ENCODE measurements at places on chromosomes 4 and X.

- no peak for DNase-seq
Observed at GRCh38 chrX:12758291-12758690, 32.9 kb upstream of the PRPS2 start.

GRCh38 chr4:26061248-26061986, 147.4 kb downstream of the SMIM20 start:
- DNase-seq: peak; percentile 66

DNA sequence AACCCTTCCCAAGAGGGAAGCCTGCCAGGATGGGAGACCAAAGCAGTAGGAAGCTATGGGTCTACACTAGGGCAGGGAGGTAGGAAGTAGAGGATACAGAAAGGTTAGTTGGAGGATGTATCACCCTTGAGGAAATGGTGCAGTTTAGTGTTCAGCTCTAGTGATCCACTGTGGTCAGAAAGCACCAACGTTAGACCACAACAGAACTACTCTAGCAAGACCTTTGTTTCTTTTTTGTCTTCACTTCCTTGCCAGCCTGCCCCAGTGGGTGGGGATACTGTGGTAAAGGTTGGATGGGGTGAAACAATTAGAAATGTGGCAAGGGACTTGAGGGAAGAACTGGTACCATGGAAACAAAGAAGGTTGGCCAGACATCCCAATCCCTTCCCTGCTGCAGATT, 83.3 kb downstream of the DDIT4L start:
- no peak for DNase-seq

DNA sequence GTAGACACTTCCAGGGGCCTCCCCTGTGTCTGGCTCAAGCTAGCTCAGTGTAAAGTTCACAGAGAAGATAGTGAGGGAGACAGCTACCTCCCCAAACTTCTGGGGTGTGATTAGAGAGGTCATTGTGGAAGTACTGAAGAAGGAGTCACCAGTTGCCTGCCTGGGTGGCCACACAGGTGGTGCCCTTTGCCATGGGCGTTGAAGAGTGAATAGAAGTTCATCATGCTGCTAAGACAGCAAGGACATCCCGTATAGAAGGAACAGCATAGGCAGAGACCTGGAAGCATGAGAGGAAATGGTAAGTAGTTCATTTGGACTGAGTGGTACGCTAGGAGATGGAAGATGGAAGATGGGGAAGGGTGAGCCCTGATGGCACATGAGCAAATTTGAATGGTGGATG, 110.1 kb downstream of the PJA1 start:
- DNase-seq: no peak

GRCh38 chr4:92182736-92183407, 120.9 kb upstream of the GRID2 start:
- no peak for DNase-seq

DNA sequence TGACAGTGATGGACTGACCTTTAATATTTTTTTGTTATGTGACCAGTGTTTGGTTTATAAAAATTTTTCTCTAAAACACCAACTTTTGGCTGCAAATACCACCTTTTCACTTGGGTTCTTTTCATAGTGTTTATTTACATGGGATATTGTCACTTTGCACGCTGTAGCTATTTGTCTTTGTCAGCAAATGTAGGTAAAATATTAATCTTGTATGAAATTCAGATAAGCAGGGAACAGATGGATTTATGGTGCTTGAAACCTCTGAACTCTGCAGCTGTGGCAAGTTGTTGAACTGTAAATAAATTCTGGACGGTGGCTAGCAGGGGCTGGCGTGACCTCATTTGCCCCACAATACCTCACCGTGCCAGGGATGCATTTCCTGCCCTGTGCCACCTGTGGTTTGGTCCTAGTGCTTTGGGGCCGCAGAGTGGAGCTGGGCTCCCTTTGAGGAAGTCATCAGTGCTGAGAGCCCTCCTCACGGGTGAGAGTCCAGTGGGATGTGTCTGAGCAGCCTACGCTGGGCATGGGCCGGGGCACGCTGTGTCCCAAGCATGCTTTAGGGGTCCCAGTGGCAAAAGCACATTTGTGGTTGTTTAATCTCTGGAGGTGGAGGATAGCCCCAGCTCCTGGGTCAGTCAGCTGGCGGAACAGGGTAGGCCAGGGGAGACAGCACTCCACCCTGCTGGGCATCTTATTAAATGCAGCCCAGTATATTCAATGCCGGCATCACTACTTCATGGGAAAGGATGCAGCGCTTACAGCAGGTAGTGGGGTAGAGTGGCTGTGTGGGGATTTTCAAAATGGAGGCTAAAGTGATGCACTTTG, 108.6 kb downstream of the TBL1X start:
- DNase-seq: no peak

DNA sequence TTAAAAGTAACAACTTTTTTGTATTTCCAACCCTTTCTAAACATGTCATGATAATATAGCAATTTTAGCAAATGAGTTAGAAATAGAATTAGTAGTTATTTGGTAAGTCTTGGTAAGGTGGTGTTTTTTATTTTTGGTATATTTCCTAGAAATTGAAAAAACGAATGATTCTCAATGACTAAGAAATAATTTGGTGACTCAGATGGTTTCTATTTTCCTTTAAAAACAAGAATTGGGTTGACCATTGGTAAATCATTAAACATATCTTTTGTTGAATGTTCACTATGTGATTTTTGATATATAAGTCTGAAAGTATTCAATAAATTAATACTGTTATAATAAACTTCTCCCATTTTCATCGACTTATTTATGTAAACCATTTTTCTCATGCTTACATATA, 206.2 kb upstream of the BANK1 start:
- no peak for DNase-seq

GRCh38 chr4:162323919-162324318, 160.1 kb upstream of the FSTL5 start:
- DNase-seq: no peak

- no peak for DNase-seq
Observed at GRCh38 chrX:24305905-24306304, 8.0 kb downstream of the SUPT20HL2 start.

GRCh38 chr4:13656569-13657405, 29.3 kb upstream of the BOD1L1 start:
- DNase-seq: peak; percentile 64

DNA sequence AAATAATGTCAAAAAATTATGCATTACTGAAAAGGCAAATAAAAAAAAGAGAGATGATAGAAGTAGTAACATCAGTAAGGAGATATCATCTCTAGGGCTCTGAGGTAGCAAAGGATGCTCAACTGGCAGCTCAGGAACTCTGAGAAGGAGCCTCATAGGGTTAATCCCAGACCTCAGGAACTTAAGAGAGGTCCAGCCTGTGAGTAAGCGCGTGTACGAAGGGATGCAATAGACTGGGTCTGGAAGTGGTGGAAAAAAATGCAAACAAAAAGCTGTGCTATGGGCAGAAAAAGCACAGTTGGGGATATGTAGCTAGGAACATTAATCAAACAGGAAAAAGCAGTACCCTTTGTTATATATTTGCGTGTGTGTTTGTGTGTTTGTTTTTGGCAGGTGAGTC, 282.0 kb downstream of the GALNTL6 start:
- no peak for DNase-seq

DNA sequence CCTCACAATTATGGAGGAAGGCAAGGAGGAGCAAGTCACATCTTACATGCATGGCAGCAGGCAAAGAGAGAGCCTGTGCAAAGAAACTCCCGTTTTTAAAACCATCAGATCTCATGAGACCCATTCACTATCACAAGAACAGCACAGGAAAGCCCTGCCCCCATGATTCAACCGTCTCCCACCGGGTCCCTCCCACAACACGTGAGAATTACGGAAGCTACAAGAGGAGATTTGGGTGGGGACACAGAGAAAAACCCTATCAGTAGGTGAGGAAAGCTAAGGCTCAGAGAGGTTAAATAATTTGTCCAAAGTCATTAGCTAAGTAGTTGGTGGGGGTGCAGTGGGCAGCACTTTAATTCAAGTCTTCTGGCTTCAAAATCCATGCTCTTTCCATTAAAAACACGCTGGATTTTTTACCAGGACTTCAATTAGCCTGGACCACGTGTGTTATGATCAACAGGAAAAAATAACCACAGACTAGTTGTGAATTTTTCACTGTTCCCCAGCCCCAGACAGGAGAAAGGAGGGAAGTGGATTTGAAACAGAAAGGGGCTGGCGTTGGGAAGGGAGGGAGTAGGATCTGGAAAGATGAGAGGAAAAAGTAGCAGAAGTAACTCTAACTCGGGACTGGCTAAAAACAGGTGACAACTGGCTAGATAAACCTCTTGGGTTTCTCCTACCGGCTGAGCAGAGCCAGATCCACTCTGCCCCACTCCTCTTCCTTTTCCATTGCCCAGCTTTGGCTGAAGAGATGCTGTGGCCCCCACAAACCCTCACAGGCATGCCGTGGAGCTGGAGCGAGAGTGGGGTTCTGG, 986 bp downstream of the MTMR8 start:
- no peak for DNase-seq

DNA sequence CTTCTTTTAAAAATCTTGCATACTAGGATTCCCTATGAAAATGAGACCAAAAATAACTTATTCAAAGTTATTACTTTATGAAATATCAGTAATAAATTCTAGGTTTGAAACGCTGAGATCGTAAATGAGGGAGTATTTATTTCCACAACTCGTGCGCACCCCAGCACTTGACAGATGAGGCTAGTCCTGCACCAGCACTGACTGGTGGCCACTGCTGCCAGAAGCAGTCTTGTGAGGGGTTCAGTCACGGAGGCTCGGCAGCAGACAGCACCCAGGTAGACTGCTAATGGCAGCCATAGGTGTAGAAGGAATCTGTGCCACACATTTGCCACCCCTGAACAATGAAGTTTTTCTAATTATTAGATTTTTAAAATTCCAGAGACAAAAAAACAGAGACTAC, 248.7 kb downstream of the CAMK2D start:
- no peak for DNase-seq

DNA sequence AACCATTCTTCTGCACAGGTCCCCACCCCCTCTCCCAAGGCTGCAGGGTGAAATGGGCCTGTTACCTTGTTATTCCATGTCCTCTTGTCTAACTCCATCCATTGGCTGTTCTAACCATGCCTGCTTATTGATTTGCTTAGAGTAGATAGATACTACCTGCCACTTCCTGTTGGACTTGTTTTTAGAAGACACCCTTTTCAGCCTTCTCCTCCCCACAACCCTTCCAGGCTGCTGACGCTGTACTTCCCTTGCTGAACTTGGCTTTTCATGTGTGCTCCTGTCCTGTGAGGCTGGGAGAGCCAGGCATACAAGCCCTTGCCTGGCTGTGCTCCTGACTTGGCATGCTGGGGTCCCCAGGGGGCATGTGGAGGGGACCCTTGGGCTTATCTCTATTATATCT, 81.9 kb downstream of the AASDH start:
- DNase-seq: no peak

DNA sequence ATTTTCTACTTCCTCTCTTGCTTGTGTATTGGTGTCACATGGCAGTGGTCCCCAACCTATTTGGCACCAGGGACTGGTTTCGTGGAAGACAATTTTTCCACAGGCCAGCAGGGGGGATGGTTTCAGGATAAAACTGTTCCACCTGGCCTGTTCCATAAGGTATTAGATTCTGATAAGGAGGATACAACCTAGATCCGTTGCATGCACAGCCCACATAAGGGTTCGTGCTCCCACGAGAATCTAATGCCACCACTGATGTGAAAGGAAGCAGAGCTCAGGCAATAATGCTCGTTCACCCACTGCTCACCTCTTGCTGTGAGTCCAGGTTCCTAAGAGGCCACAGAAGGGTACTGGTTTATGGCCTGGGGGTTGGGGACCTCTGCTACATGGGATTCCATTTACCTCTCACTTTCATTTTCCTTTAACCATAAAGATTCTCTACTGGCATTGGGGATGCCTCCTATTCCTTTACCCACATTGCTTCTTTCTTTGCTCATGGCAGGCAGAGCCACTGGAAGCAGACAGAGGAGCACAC, 38.1 kb downstream of the SEC31A start:
- DNase-seq: no peak

GRCh38 chr4:24582235-24582832, 2.0 kb downstream of the DHX15 start:
- no peak for DNase-seq

- no peak for DNase-seq
Observed at GRCh38 chr4:72954811-72955210, 114.7 kb downstream of the COX18 start.

- DNase-seq: peak; percentile 19
Observed at GRCh38 chr4:183229397-183229796, 90.7 kb downstream of the CLDN22 start.

GRCh38 chrX:134908356-134908755, 82.4 kb upstream of the SMIM10 start:
- DNase-seq: peak; percentile 72

DNA sequence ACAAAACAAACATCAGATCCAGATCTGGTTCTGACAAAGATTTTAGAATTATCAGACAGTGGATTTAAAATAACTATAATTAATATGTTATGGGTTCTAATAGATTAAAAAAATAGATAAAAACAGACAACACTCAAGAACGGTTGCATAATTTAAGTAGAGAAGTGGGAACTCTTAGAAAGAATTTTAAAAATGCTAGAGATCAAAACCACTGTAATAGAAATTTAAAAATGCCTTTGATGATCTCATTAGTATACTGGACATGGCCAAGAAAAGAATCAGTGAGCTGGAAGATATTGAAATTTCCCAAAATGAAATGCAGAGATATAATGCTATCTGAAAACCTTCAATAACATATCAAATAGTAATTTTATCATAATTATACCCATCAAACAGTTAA, 28.3 kb upstream of the DYNLT3 start:
- peak; percentile 18 for DNase-seq

GRCh38 chr4:184824081-184824775, 1.5 kb downstream of the ACSL1 start:
- peak; percentile 56 for DNase-seq

- DNase-seq: no peak
Observed at GRCh38 chr4:125985856-125986255, 671.1 kb downstream of the FAT4 start.

GRCh38 chr4:129098531-129099001, 2.6 kb downstream of the C4orf33 start:
- no peak for DNase-seq

DNA sequence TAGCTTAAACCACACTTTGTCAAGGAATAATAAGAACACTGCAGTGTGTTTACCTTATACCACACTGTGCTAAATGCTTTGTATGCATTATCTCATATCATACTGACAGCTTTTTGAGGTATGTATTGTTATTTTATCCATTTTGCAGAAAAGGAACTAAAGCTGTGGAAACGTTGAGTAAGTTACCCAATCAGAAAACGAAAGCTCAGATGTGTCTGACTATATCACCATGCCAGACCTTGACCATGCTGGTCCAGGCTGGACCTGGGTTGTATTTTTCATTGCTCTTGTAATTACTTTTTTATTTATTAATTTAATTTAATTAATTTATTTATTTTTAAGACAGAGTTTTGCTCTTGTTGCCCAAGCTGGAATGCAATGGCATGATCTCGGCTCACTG, 2.1 kb downstream of the HSD17B11 start:
- peak; percentile 16 for DNase-seq

DNA sequence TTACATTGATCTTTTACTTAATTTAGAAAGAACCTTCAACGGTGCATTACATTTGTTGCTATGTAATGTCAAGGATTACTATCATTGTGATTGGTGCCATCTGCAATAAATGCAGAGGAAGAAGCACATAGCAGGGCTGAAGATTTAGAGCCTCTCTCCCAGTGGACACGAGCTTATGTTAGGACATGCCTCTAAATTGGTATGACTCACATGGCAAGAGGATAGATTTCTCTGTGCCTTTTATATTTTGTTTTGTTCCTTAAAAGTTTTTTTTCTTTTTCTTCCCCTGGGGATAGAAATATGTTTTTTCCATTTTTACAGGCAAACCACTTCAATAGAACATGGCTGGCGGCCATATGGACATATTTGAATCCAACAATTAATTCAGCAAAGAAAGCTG, 205.0 kb upstream of the HAND2 start:
- peak; percentile 38 for DNase-seq

GRCh38 chr4:114036426-114036825, 57.0 kb upstream of the ARSJ start:
- no peak for DNase-seq

Measured in iris pigment epithelial cell (primary cell).